NCI-H2227 treated with DMSO at 0.1 percent for 48 hours (cell line): ENCODE measurements at places on chromosomes 1 and 21.

DNA sequence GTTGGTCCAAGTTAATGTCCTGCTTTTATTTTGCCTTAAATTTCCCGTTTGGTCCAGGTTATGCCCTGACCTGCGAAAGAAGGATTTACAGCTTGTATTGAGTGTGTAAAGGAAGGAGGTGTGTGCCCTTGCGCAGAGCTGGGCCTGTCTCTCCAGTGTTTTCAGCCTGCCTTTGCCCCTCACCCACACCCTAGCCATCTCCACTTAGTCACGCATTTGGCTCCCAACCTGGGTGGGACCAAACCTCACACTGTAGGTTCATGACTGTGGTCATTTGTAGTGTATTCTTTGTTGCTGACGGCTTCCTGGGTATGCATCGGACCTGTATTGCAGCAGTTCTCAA, 572 bp upstream of the SRSF10 start:
- DNase-seq = peak; percentile 86

- DNase-seq = peak; percentile 58
Observed at GRCh38 chr1:84078108-84078841, 65.8 kb upstream of the PRKACB start.

DNA sequence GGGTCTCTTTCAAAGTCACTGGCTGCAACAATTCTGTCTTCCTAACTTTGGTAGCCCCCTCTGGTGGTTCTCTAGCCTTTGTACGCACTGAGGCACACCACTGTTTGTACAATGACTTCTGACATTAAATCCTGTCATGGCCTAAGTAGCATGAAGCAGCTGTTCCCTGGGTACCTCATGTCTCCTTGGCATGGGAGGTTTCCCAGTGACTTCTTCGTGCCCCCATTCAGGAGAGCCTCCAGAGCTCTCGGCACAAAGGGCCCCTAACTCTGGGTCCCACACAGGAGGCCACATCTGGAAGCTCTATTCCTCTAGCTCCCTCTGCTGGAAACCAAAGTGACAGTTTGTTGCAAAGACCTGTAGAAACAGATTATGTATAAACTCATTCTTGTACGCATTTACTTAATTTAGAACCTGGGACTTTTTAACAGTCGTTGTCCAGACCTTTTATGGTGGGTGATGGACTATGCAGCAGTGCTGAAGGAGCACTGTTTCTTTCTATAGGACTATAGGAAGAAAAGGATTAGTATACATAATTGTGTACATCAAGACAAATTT, 13.4 kb downstream of the SWT1 start:
- DNase-seq = peak; percentile 65

DNA sequence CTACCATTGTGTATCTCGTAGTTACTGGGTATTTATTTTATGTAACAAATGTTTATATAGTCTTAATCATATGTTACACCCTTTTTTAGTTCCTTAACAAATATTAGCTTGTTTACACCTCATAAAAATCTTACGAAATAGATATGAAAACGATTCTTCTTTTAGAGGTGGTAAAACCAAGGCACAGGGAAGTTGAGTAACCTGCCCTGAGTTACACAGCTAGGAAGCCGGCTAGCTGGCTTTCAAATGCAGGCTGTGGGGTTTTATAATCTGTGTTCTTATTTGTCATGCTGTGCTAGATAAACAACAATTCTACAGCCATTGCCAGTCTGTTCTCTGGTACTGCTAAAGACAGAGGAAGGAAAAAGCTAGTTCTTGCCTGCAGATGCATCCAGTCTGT, 109.6 kb downstream of the NOS1AP start:
- no peak for DNase-seq

DNA sequence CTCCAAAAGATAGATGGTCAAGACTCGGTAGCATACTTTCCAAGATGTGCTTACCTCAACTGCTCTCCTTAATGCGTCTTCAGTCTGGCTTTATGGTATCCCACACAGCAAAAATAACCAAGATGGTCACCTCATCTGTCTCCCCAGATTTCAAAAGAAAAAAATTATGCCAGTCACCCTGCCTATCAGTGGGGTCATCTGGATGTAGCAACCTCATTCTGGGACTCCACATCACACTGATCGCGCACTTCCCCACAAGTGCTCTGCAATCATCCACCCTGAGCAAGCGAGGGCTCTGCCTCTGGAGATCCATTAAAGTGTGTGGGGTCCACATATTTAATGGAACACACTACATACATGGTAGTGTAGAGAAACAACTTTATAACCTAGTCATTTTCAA, 42.5 kb downstream of the ACBD3 start:
- no peak for DNase-seq

- DNase-seq = no peak
Observed at GRCh38 chr1:4176841-4177240, 276.8 kb upstream of the C1orf174 start.

DNA sequence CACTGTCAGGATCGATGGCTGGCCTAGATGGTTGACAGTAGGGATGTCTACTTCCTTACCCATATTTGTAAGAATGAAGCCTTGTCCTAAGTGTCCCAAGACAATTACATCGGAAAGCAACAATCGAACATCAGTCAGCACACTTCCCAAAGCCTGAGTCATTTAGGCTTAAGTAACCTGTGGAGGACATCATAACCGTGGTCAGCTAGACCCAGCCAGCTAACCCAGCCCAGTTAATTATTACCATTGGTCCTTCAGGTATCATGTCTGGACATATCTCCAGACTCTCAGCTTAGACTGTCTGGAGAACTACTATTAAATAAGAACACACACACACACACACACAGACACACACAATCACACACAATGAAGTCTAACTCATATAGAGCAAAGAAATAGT, 264.7 kb downstream of the TRABD2B start:
- DNase-seq = no peak

DNA sequence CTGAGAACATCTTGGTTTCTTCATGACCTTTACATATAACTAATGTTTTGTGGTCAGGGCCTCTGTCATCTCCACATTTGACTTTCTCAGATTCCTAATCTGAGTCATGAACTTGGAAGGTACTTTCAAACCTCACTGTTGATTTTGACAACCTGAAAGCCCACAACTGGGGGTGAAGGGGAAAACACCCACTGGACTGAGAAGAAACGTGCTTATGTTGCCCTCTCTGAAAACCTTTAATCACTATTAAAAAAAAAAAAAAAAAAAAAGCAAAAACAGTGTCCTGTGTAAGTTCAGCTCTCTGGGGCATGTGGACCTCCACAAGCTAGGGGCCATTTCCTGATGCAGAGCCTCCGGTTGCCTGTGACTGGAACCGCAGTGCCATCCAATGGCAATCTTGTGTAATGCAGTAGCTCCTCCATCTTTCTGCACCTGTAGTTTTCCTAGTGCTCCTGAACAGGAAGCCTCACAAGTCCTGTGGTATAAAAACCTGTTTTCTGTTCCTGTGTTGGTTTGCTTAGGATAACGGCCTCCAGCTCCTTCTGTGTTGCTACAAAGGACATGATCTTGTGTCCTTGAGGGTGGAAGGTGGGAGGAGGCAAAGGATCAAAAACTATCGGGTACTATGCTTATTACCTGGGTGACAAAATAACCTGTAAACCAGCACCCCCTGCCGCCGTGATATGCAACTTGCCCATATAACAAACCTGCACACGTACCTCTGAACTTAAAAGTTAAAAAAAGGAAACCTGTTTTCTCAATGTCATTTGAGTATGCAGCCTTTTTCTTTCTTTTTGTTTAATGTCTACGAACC, 124.5 kb downstream of the ZNF648 start:
- DNase-seq = peak; percentile 71

- DNase-seq = no peak
Observed at GRCh38 chr1:221459558-221459957, 282.3 kb downstream of the DUSP10 start.

DNA sequence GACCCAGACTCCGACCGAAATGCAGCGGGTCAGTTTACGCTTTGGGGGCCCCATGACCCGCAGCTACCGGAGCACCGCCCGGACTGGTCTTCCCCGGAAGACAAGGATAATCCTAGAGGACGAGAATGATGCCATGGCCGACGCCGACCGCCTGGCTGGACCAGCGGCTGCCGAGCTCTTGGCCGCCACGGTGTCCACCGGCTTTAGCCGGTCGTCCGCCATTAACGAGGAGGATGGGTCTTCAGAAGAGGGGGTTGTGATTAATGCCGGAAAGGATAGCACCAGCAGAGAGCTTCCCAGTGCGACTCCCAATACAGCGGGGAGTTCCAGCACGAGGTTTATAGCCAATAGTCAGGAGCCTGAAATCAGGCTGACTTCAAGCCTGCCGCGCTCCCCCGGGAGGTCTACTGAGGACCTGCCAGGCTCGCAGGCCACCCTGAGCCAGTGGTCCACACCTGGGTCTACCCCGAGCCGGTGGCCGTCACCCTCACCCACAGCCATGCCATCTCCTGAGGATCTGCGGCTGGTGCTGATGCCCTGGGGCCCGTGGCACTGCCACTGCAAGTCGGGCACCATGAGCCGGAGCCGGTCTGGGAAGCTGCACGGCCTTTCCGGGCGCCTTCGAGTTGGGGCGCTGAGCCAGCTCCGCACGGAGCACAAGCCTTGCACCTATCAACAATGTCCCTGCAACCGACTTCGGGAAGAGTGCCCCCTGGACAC, 534 bp downstream of the C1orf56 start:
- DNase-seq = peak; percentile 37

DNA sequence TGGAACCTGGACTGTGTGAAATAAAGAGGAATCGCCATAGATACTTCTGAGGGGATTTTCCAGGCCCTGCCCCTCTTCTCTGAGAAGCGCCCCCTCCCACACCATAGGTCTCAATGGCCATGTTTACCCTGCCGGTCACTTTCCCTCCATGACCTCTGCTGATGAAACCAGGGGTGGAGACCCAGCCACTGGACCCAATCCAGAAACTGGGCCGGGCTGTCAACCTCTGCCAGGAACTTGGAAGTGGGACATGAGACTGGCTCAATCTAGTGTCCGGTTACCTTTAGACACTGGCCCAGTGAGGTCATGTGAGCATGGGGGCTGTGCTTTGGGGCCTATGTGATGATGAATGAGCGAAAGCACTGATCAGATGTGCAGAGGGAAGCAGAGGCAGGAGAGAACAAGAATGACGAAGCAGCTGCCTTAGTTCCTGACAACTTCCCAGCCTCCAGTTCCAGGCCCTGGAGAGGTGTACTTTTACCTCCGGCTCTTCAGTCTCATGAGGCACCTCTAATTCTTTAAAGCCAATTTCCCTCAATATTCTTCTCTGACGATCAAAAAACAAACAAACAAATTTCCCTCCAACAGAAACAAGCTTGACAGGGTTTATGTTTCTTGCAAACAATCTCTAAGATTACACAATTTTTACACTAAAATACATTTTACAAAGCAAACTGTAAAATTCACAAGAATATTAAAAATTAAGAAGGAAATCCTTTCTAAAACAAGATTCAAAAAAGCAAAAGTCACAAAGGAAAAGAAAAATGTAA, 4.9 kb downstream of the ASAP3 start:
- no peak for DNase-seq

- no peak for DNase-seq
Observed at GRCh38 chr21:42733037-42733627, 79.7 kb downstream of the PDE9A start.

- no peak for DNase-seq
Observed at GRCh38 chr1:34800214-34800613, 7.4 kb downstream of the GJA4 start.

- no peak for DNase-seq
Observed at GRCh38 chr1:49626472-49626871, 397.3 kb downstream of the AGBL4 start.

GRCh38 chr1:229410692-229411433, 23.0 kb downstream of the ACTA1 start:
- peak; percentile 87 for DNase-seq

GRCh38 chr1:92960395-92961130, 699 bp downstream of the DIPK1A start:
- DNase-seq = peak; percentile 84

- DNase-seq = no peak
Observed at GRCh38 chr1:36880155-36881067, 153.9 kb downstream of the GRIK3 start.

- no peak for DNase-seq
Observed at GRCh38 chr1:93322349-93322748, 23.4 kb upstream of the DR1 start.

- DNase-seq = no peak
Observed at GRCh38 chr1:231385416-231385748, 36.7 kb downstream of the EGLN1 start.

DNA sequence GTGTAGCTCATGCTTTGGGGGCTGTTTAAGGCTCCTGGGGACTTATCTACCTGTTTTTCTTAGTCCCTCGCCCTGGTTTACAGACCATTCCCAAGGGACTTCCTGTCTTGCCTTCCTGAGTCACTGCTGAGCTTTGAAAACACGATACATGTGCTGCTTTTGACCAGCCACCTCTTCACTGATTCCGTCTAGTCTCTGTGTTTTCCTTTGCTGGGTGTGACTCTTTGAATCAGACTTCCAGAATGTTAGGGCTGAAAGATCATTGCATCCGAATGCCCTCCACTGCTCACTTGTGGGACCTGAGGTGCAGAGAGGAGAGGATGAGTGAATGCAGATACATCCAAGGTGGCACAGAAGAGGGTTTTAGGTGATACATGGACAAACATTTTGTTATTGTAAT, 35.4 kb upstream of the CITED4 start:
- no peak for DNase-seq

DNA sequence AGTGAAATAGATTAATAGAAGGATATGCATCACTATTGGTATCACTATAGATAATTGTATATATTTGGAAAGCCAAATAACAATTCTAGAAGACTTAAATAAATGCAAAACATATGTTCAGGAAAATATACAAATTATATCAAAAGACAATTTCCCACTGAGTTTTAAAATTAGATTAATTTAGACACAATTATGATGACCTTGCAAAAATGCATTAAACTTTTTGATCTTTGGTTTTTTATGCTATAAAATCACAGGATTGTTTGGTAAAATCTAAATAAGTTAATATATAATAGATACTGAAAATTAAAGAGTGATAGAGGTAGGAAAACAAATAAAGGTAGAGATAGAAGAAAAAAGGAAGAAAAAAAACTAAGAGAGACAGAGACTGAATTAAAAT, 2027.7 kb downstream of the MRPL39 start:
- DNase-seq = no peak

- DNase-seq = no peak
Observed at GRCh38 chr21:40704141-40704540, 142.8 kb downstream of the DSCAM start.

DNA sequence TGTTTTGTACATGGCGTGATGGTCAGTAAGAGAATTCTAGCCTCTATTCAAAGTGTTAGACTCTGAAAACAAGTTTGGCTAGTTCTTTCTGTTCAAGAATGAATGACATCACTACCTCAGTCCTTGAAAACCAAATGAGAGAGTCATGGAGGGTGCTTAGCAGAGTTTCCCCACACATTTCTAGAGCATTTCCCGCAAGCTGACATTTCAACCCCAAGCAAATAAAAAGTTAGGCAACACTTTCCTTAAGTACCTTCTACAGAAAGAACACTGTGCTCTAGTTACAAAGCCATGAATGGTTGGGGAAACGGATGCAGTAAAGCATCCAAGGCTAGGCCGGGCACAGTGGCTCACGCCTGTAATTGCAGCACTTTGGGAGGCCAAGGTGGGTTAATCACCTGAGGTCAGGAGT, 47.9 kb upstream of the SLC44A3 start:
- DNase-seq = no peak
